Type B pancreatic cell (in vitro differentiated cells): ENCODE measurements at places on chromosomes 5 and 9.

GRCh38 chr5:31630931-31631330, 8.0 kb upstream of the PDZD2 start:
- DNase-seq: no peak

DNA sequence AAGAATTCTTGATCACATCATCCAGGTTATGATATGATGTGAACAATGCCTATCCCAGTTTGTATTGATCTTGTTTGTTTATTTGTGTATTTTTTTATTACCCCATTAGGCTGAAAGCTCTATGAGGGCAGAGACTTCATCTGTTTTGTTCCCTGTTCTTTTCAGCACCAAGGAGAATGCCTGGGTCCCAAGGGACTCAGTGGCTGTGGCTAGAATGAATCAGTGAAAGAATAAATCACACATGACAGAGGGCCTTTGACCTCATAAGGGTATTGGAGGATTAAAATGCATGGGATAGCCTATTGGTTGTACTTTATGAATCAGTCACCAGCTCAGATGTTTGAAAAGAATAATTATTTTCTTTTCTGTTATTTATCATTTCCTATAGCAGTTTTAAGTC, 292.2 kb downstream of the GAS1 start:
- DNase-seq: no peak

- DNase-seq: no peak
These were observed at the start of gene ATP10B for GRCh38 chr5:160852049-160852448. Gene ATP10B, minus strand, starts transcription at chr5:160852211. Its CDS starts 164,137 bp downstream, at chr5:160688074.

DNA sequence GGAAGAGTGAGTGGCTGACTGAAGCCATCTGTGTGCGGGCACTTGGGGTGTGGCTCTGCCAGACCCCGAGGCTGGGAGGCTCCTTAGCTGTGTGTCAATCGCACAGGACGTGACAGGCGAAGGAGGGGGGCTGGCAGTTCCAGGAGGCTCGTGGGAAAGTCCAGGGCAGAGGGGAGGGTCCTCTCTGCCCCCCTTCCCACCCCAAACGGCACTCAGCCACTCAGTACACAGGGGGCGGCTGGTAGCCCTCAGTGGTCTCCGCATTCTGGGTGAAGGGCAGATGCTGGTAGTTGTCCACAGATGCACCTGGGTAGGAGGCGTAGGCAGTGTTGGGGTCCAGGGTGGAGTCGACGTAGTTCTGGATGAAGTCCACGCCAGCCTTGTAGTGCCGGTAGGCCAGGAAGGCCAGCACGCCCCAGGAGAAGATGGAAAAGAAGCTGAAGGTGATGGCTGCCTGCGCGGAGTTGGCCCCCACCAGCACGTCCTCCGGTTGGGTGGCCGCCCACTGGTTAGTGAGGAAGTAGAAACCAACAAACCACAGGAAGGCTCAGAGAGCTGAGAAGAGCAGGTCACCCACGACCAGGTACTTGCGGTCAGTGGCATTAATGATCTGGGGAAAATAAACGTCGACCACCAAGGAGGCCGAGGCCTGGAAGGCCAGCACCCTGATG, 85.4 kb upstream of the CEP78 start:
- no peak for DNase-seq

- DNase-seq: no peak
These were observed 14.3 kb downstream of the JADE2 start for GRCh38 chr5:134539732-134540131.

- no peak for DNase-seq
These were observed 116.3 kb upstream of the EPB41L4A start for GRCh38 chr5:112535356-112535755.

DNA sequence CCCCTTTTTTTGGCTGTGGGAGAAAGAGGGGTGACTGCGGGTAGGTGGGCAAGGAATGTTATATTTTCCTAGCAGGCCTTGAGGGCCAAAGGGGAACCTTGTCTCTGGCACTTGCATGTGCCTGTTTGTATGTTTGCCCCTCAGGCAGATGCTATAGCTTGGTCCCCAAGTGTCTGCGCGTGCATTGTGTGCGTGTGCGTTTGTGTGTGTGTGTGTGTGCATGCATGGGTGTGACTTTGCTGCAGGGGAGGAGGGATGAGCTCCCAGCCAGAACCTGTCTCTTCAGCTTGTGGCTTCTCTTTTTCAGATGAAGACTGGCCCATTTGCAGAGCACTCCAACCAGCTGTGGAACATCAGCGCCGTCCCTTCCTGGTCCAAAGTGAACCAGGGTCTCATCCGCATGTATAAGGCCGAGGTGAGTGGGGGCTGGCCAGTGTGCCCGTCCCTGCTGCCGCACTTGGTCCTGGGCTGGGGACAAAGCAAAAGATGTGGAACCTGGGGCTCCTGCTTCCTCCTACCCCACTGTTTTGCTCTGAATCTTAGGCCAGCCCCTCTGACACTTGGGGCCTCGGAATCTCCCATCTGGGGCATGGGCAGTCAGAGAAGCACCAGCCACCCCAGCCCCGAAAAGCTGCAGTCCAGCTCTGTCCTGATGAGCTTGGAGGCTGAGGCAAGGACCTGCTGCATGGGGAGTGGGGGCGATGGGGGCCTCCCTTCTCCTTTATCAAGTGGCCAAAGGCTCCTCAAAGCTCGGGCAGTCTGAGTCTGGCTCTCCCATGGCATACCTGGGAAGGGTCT, 31.1 kb downstream of the PTPA start:
- no peak for DNase-seq

- DNase-seq: no peak
These were observed 153.3 kb downstream of the YIPF5 start for GRCh38 chr5:144017119-144017518.
